ENCODE measurements at places on chromosomes 5 and 9.
A peak's percentile ranks its signal among the peaks of the same experiment; 100 is the strongest.

DNA sequence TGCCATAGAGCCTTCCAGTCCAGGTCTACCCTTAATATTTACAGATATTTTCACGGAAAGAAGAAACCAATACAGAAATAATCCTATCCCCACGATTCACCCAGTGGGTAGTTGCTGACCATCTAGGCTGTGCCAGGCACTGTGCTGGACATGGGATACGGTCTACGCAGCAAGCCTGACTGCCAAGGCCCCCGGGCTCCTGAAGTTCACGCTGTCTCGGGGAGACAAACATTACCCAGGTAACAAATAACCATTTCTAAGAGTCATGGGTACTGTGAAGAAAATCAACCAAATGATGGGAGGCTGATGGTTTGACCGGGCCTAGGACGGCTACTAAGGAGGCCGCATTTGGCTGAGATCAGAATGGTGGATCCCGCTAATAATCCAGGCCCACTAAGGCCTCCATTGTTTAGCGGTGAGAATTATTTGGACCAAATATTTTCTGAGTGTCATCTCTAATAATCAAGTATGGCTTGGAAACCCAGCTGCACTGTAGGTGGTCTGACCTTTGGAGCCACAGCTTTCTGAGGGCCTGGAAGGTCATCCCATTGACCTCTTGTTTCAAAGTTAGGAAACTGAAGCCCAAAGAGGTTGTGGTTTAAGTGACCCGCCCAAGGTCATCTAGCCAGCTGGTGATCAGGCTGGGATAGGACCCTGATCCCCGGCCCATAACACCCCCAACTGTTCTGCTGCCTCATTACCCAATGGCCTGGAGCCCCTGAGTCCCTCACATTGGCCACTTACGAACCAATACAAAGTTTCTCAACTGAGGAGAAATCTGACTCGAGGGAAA is 82.4 kb downstream of the AK8 start:
- no peak for DNase-seq

DNA sequence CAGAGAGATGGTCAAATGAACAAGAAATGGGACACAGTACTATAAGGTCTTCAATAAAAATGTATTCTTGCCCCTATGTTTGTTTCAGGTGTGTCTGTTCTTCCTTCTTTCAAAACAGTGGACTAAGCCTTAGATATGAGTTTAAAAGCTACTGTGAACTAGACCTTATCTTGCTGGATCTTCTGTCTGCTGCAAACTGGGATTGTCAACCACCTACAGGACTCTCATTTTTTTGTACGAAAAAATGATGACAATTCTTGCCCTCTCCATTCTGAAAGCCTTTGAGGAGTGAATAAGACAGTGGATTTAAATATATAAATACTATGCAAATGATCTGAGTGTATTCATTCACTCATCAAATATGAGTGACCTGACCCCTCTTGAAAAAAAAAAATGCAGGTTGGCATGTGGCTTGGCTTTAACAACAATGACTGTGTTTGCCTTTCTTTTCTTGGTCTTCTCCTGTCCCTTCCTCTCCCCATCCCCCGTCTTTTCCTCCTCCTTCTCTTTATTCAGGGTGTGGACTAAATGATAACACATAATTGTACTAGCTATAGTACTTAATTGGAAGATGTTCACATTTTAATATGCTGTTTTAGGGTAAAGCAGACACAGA is 235.5 kb upstream of the TRIM32 start:
- no peak for DNase-seq

DNA sequence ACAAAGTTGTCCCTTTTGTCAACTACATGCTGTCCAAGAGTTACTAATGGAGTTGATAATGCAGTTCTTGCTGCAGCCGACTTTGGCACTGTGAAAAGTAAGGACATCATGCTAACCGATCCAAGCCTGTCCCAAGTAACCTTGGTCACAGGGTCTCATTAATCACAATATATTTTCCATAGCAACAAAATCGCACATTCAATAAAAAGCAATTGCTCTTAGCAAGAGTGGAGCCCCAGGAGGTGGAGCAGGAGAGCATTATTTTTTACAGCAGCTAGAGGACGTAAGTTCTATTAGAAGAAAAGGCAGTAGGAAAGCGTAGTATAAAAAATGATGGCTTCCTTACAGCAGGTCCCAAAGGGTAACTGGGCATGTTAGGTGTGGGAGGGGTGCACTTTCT is 570.3 kb downstream of the EBF1 start:
- DNase-seq, result no peak

DNA sequence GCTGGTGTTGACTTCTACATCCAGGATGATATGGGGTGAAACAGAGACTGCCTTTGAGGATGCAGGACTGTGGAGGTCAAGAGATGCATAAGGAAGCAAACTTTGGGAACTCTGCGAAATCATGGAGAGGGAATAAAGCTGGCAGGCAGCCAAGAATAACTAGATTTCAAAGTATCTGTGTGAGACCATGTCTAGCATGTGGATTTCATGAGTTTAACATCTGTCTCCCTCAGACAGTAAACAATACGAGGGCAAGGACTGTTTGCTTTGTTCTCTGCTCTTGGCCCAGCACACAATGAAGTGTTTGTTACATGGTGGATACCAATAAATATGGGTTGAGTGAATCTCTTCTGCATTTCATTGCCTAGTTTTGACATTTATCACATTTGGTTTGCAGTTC is 71.3 kb downstream of the RASEF start:
- DNase-seq, result no peak

DNA sequence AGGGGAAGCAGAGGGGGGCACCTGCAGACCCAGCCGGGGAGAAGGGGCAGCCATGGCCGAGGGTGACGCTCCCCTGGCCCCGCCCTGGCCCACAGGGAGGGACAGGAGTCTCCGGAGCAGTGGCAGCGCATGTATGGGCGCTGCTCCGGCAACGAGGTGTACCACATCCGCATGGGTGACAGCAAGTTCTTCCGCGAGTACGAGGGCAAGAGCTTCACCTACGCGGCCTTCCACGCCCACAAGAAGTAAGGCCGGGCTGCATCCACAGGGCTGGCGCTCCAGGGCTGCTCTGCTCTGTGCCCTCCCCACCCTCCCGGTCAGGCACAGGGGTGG is 68.2 kb downstream of the KCNT1 start:
- DNase-seq, result peak; percentile 8

DNA sequence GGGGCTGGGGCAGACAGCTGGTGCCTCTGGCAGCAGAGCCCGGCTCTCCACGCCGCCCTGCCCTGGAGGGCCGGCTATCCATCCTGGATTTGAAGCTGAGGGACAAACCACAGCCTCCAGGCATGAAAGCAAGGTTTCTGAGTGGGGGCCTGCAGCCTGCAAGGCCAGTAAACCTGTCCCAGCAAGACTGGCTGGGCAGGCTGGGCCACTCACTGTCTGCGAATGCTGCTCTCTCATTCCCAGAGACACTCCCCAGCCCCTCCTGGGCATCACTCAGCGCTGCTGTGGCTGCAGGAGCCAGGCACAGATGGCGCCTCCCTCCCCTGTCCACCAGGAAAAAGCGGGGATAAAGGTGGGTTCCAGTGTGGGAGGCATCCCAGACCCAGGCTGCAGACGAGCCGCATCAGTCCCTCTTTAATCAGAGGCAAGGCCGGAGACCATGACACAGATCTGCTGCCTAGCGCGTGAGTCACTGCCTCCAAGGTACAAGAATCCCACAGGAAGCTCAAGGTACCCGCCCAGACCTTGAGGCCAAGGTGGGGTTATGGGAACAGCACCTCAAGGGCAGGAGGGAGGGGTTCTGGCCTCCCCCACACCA is 118.0 kb downstream of the VAV2 start:
- no peak for DNase-seq

GRCh38 chr9:18976221-18976708 is 56.7 kb downstream of the SAXO1 start:
- no peak for DNase-seq

DNA sequence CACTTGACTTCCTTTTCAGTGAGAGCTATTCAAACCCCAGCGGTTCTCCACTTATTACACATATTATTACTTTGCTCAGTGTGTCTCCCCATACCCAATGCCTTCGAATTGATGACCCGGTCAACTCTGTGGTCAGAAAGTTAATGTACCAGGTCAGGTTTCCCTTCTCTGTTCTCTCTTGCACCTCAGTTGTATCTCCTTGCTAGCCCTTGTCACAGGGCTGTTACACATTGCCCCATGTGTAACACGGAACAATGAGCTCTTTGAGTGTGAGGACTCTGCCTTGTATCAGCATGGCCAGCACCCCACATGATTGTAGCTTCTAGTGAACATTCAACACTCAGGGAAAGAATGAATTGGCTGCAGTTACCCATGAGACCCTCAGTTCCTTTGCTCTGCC is 73.6 kb downstream of the DOCK2 start:
- no peak for DNase-seq

GRCh38 chr9:134829356-134829937 is 51.2 kb upstream of the FCN2 start:
- DNase-seq, result no peak

- no peak for DNase-seq
Observed at GRCh38 chr9:89466451-89467277, 31.2 kb downstream of the SEMA4D start.

GRCh38 chr9:127177231-127177630 is 54.8 kb upstream of the ANGPTL2 start:
- DNase-seq, result no peak

DNA sequence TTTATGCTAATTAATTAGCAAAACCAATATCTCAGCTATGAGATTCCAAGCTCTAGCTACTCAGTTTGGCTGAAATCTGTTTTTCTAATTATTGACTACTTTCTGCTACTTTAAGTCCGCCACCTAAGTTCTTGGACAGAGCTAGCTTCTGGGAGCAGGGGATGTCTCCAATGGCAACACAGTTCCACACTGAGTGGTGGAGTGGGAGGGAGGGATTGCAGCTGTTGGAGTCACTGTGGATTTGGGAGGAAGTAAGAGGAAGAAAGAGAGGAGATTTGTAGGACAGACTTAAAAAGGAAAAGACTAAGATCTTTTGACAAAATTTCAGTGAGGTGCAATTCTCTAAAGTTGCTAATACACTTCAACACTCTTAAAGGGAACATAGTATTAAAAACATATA is 450.8 kb downstream of the NFIB start:
- DNase-seq, result no peak

DNA sequence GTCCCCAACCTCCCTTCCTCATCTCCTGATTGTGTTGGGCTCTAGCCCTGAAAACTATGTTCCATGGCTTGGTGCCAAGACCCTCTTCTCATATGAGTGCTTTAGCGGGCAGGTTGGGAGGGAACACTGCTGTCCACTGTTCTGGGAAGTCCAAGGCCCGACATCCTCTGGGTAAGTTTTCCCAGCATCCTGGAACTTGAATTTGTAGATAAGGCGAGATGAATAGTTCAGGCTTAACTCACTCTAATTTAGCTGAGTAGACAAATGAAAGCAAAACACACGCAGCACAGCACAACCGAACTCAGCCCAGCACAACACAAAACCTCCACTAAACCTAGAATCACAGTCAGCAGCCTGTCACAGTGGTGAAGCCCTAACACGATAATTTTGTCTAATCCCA is 95.3 kb upstream of the SLC28A3 start:
- DNase-seq, result no peak

DNA sequence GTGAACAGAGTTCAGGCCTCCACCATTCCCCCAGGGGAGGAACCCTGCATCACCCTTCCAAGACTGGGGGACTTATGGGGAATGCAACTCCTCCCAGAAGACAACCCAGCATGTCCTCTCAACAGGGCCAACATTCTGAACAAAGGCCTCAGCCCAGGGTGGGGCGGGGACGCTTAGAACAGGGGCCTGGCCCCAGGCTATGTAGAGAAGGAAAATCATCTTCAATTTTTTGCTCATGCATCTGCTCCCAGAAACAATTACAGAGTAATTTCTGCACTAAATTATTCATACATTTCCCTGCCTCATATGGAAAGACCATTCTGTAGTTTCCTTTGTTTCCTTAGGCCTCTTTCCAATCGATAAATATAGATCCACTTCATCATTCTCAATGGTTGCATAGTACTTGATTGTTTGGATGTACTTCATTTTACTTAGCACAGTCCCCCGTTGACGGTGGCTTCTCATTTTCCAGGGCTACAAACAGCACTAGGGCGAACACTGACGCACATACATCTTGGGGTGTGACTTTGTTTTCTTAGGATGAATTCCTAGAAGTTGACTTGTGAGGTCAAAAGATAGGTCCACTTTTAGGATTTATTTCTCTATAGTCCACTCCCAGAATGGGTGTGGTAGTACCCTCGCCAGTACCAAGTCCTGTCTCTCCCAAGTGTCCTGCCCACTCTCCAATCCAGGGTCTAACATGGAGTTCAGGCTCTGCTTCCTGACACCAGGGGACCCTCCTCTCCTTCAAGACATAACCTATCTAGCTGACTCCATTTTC is 27.2 kb upstream of the SMU1 start:
- DNase-seq, result no peak

DNA sequence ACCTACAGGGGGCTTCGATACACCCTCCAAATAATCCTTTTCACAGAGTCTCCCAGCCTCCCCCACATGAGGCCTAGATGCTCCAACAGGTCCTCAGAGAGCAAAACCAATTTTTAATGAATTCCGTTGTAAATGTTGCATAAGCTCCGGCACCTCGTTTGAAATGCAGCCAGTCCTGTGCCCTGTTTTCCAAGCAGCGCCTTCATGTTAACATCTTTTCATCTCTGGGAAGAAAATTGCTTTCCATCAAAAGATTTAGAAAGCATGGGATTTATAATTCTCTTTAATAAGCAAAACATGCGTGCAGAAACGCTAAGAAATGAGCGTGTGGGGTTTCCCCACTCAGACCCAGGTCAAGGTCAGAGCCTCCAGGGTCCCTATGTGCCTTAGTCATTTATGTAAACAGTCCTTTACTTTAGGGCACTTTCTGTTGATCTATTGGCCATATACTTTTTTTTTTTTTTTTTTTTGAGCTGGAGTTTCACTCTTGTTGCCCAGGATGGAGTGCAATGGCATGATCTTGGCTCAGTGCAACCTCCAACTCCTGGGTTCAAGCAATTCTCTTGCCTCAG is 177.5 kb upstream of the S1PR3 start:
- no peak for DNase-seq

- DNase-seq, result no peak
Observed at GRCh38 chr5:7271435-7272084, 124.4 kb upstream of the ADCY2 start.

All from CD4-positive, alpha-beta T cell treated with Interleukin-17A for 1 hour (primary cell).